Activated T-cell treated with anti-CD3 and anti-CD28 coated beads, Interleukin-2, amount 50 U/mL, for 72 hours (primary cell): ENCODE measurements at places on chromosomes 1 and 21. TPM values are rescaled to one million over a fixed set of nuclear protein-coding genes. Genes with fewer than 3 reads are reported as not detected.

Gene NUDT17
- 10.6 TPM for total RNA-seq

Gene GLMP
- total RNA-seq: 19.0 TPM

DNA sequence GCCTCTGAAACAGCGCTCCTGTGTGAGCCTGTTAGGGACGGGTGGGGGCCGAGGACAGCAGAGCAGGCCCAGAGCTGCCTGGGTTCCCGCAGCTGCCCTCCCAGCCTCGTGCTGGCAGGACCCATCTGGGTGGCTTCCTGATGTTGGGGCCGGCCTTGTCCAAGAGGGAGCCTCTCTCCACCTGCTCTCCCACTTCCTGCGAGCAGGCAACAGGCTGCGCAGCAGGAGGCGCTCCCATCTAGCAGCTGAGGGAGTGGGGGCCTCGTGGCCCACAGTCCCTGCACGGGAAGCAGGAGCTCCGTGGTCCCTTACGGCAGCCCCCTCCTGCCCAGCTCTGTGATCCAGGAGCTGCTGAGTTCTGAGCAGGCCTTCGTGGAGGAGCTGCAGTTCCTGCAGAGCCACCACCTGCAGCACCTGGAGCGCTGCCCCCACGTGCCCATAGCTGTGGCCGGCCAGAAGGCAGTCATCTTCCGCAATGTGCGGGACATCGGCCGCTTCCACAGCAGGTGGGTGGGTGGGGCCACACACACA, 68.0 kb downstream of the TRIM11 start:
- H3K27me3 ChIP-seq: no peaks in the 10 kb centered on the region
- no peak overlapping the region for H3K4me3 ChIP-seq
- H3K36me3 ChIP-seq: no peaks in the 10 kb centered on the region
- no peaks in the 10 kb centered on the region for H3K4me1 ChIP-seq
- no peak for DNase-seq

DNA sequence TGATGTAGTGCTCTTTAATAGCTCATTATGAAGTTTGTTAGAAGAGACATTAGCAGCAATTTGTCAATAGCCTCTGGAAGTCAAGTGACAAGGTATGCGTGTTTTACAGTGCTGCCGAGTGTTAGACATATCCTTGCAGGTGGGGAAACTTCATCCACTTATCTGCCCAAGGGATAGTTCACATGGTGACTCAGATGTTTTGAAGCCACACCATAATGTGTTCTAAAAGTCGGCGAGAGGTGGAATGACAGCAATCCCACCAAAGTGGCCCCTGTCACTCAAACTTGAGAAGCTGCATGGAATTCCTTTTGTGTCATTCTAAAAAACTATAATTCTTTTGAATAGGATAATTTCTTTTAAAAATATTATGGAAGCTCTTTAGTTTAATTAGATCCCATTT, 98.1 kb downstream of the RUNX1 start:
- H3K27me3 ChIP-seq: no peaks in the 10 kb centered on the region
- peaks cover 79% of the 10 kb centered on the region for H3K4me1 ChIP-seq
- no peak overlapping the region for H3K4me3 ChIP-seq
- DNase-seq: no peak
- H3K36me3 ChIP-seq: peaks cover 3% of the 10 kb centered on the region

DNA sequence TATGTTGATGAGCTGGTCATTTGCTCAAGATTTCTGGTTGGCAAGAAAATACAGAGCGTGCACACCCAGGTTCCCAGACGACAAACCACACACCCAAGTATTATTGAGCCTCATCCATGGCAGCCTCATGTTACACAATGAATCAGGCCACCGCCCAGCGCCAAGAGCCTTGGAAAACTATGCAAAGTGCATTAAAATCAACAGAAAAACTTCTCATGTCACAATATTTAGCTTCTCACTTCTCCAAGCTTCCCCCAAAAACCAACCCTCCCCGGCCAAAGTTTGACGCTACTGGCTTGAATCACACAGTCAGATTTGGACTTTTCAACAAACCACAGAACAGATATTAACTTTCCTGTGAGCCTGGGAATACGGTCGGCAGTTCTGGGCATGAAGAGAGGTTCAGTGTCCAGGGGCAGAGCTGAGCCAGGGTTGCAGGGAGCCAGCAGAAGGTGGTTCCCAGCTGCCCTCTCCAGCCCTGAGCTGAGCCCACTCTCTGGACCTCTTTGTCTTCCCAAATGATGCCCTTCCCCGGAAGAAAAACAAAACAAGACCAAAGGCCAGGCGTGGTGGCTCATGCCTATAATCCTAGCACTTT, 71.1 kb downstream of the SETD4 start:
- no peaks in the 10 kb centered on the region for H3K36me3 ChIP-seq
- H3K27me3 ChIP-seq: peaks cover 32% of the 10 kb centered on the region
- H3K4me1 ChIP-seq: no peaks in the 10 kb centered on the region
- no peak overlapping the region for H3K4me3 ChIP-seq

DNA sequence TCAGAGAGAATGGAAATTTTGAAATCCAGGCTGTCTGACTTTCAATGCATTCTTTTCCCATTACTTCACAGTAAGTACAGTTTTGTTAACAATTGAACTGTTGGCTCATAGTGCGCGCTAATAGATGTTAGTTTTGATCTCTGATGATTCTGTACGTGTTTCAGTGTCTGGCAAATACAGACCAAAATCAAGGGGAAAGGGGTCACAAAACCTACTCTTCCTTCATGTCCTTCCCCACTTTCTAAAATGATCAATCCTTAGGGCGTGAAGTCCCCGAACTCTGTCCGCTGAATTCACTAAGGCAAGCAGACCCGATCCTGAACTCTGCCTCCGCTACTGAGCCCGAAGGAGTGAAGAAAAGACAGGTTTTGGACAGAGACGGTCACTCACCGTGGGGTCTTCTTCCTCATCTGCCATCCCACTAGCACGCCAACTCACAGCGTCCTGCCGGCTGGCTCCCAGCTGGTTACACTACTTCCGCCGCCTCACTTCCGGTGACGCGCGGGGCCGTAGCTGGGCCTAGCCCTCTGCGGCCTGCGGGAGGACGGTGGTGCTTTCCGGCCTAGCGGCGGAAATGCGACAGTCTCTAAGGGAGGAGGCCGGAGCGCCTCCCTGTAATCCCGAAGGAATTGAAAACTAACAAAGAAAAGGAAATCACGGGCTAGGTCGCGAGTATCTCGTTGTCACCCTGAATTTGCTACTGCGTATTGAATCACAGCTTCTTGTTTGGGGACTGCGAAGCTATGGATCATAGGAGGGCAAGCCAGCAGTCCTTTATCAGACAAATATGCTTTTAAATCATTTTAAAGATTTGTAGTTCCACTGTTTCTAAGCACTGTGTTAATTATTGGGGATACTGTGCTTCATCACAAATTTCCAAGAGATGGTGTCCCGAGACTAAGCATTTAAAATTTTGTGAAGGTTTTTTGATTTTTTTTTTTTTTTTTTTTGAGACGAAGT, at the start of gene TAF13:
Gene TAF13, minus strand, starts transcription at position 473 of the 960 bp plus-strand sequence. Its CDS starts 56 bp downstream, at position 417.
- peaks cover 22% of the 10 kb centered on the region for H3K4me1 ChIP-seq
- H3K27ac ChIP-seq: peak within 1 kb of the TSS; percentile 99
- H3K4me3 ChIP-seq: peak within 1 kb of the TSS; percentile 98
- DNase-seq: peak; percentile 92
- H3K36me3 ChIP-seq: no peaks in the 10 kb centered on the region

- no peak overlapping the region for H3K27ac ChIP-seq
- peaks cover 41% of the 10 kb centered on the region for H3K27me3 ChIP-seq
- DNase-seq: no peak
Measured at GRCh38 chr1:16720351-16721223, 19.7 kb upstream of the RNU1-4 start.

GRCh38 chr1:36657826-36658225, 175.1 kb upstream of the CSF3R start:
- DNase-seq: no peak
- H3K4me3 ChIP-seq: no peak overlapping the region
- H3K27me3 ChIP-seq: peaks cover 39% of the 10 kb centered on the region
- no peaks in the 10 kb centered on the region for H3K36me3 ChIP-seq

DNA sequence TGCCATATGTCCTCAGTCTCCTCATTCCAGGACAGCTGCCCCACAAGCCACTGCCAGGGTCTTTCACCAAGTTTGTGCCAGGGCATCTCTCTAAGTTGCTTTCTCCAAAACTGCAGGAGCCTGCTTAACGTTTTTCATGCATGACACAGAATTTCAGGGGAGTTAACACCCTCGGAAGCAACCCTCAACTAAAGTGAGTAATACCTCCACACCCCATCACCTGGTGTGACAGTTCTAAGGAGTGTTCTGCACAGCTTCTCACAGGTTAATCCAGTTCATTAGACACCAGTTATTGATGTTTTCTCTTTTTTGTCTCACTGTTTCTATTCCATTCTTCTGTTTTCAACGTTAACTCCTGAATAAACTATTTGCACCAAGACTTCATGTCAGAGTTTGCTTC, 115.0 kb downstream of the BACH1 start:
- H3K4me3 ChIP-seq: no peak overlapping the region
- H3K27me3 ChIP-seq: no peaks in the 10 kb centered on the region
- no peak for DNase-seq
- H3K4me1 ChIP-seq: no peaks in the 10 kb centered on the region
- no peaks in the 10 kb centered on the region for H3K36me3 ChIP-seq
- H3K27ac ChIP-seq: no peak overlapping the region
